Uterus (tissue), 4 donors: ENCODE measurements at places on chromosomes 1 and 21.

DNA sequence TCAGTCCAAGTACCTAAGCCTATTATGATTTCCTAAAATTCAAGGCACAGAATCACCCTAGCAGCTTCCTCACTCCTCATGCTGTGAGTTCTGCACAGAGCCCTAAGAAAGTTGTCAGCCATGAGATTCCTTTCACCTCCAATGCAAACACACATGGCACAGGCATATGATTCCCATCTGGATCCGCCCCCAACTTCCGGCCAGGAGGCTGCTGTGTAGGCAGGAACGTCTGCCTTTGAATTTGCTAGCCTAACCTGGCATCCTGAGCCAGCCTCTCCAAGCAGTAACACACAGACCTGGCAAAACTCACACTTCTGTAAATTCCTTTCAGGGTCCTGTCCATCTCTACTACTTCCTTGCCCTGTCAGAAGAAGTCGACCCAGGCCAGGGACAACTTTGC lies 521.1 kb upstream of the BEND5 start:
- no peak overlapping the region for H3K27ac ChIP-seq
- DNase-seq, result no peak
- H3K36me3 ChIP-seq, result no peaks in the 10 kb centered on the region
- H3K27me3 ChIP-seq, result no peaks in the 10 kb centered on the region
- H3K4me1 ChIP-seq, result no peaks in the 10 kb centered on the region
- H3K4me3 ChIP-seq, result no peak overlapping the region

- H3K4me1 ChIP-seq, result no peaks in the 10 kb centered on the region
- H3K27me3 ChIP-seq, result no peaks in the 10 kb centered on the region
- no peaks in the 10 kb centered on the region for H3K36me3 ChIP-seq
- no peak overlapping the region for H3K4me3 ChIP-seq
- no peak for DNase-seq
Observed at GRCh38 chr1:203367057-203367456, 16.1 kb upstream of the FMOD start.

- no peaks in the 10 kb centered on the region for H3K27me3 ChIP-seq
- no peak for DNase-seq
- H3K4me1 ChIP-seq, result peaks cover 5% of the 10 kb centered on the region
- no peak overlapping the region for H3K4me3 ChIP-seq
Observed at GRCh38 chr1:42319871-42320484, 15.1 kb downstream of the FOXJ3 start.

GRCh38 chr1:202968895-202969295 lies 1.8 kb upstream of the CYB5R1 start:
- no peaks in the 10 kb centered on the region for H3K4me1 ChIP-seq
- no peaks in the 10 kb centered on the region for H3K27me3 ChIP-seq
- H3K27ac ChIP-seq, result no peak overlapping the region
- DNase-seq, result no peak
- no peak overlapping the region for H3K4me3 ChIP-seq

DNA sequence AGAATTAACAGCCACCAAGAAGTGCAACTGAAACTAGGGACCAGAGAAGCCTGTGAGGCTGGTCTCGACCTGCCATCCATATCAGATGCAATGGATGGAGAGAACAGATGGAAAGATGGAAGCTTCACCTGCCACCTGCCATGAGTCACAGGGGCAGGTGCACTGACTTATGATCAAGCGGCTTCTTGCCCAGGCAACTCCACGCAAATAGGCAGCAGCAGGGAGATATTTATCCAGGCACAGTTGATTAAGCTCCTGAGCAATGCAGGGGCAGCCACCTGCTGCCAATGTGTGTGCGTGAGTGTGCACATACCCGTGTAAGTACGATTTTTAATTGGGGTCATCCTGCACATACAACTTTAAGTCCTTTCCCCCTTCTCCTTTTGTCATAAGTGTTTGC lies 174.2 kb downstream of the PTPRU start:
- no peaks in the 10 kb centered on the region for H3K27me3 ChIP-seq
- no peaks in the 10 kb centered on the region for H3K4me1 ChIP-seq
- no peak overlapping the region for H3K4me3 ChIP-seq
- DNase-seq, result no peak
- H3K36me3 ChIP-seq, result no peaks in the 10 kb centered on the region
- H3K27ac ChIP-seq, result no peak overlapping the region

DNA sequence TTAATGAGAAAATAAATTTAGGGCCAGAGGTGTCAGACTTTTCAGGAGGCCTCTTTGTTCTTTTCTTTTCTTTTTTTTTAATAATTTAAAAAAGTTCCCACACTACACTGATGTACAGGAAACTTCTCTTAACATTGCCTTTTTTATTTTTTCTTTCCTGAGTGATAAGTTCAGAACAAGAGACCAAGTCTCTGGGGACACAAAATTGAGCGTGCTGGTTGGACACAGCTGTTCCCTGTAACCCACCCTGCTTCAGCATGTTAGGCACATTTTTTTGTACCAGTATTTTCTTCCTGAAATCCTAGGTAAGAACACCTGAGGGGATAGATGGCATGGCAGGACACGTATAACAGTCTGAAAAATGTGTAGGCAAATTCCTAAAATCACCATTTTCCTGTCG lies 50.1 kb downstream of the PBX1 start:
- no peaks in the 10 kb centered on the region for H3K36me3 ChIP-seq
- H3K27ac ChIP-seq, result peak overlapping the region; percentile 83

DNA sequence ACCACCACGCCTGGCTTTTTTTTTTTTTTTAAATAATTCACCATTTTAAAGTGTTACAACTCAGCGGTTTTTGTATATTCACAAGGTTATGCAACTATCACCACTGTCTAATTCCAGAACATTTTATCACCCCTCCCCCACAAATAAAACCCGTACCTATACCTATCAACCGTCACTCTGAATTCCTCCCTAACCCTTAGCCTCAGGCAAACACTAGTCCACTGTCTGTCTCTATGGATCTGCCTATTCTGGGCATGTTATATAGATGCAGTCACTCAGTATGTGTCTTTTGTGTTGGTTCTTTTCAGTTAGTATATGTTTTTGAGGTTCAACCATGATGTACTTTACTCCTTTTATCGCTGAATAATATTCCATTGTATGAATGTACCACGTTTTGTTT lies 19.3 kb upstream of the GRHL3 start:
- H3K27ac ChIP-seq, result no peak overlapping the region
- peaks cover 4% of the 10 kb centered on the region for H3K4me1 ChIP-seq
- DNase-seq, result no peak
- no peaks in the 10 kb centered on the region for H3K36me3 ChIP-seq
- H3K27me3 ChIP-seq, result no peaks in the 10 kb centered on the region

GRCh38 chr1:72634946-72635345 lies 352.6 kb upstream of the NEGR1 start:
- H3K4me1 ChIP-seq, result no peaks in the 10 kb centered on the region
- no peak overlapping the region for H3K27ac ChIP-seq
- DNase-seq, result no peak
- H3K4me3 ChIP-seq, result no peak overlapping the region
- no peaks in the 10 kb centered on the region for H3K27me3 ChIP-seq

DNA sequence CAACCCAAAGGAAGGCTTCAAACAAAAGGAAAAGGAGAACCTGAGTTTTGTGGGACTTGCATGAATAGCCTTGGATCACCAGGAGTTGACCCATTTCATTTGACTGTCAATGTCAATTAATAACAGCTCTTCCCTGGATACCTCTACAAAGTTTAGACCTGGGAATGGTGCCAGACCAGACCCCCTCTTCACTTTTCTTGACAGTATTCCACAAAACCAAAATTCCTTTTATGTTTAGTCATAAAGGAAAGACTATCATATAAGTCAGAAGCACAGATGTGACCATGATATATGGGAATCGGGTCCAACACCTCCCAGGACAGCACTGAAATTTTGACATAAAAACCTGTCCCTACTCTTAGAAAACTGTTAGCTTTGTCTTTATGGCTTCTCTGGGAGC lies 191.8 kb downstream of the LYPLAL1 start:
- no peaks in the 10 kb centered on the region for H3K36me3 ChIP-seq
- no peaks in the 10 kb centered on the region for H3K27me3 ChIP-seq
- no peaks in the 10 kb centered on the region for H3K4me1 ChIP-seq
- H3K4me3 ChIP-seq, result no peak overlapping the region
